ENCODE measurements at places on chromosomes 16 and 17.

DNA sequence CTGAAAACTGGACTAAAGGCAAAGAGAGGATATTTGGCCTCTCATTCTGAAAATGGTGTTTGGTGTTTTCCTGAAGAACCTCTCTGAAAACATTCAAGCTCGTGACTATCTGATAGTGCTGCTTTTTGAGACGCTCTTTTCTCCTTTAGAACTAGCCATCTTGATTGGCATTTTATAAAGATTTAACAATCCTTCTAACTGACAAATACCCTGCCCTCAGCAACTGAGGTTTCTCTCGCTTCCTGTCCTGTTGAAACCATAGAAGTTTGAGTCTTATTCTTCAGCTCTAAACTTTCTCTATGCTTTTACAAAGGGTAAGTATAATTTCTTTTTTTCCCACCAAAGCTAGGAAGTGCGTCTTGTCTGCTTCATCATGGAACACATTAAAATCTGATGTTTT is 13.3 kb downstream of the CNEP1R1 start:
- DNase-seq = no peak

GRCh38 chr16:69048328-69049120 is 56.9 kb upstream of the HAS3 start:
- no peak for DNase-seq

DNA sequence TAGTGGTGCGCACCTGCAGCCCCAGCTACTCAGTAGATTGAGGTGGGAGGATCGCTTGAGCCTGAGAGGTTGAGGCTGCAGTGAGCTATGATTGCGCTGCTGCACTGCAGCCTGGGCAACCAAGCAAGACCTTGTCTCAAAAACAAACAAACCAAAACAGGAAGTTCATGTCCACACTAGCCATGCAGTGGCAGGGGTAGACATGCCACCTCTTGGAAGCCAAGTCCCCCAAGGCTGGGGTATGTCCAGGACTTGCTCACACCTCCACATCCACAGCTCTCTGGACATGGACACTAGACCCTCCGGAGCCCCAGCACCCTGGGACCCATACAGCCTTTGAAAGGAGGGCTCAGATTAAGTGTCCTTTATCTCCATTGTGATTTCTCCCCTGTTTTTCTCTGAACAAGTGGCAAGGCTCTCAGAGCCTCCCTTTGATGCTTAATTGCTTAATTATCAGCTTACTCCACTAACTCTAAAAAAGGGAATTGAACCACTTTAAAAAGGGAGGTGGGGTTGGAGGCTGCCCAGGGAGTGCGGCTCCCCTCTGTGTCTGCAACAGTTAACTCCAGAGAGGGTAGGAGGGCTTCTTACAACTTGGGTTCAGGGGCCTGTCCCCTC is 424.6 kb upstream of the C16orf82 start:
- DNase-seq = no peak

GRCh38 chr17:81913394-81914102 is 2.3 kb upstream of the PCYT2 start:
- no peak for DNase-seq

- DNase-seq = no peak
These were observed 1.8 kb downstream of the MGRN1 start for GRCh38 chr16:4626396-4626795.

DNA sequence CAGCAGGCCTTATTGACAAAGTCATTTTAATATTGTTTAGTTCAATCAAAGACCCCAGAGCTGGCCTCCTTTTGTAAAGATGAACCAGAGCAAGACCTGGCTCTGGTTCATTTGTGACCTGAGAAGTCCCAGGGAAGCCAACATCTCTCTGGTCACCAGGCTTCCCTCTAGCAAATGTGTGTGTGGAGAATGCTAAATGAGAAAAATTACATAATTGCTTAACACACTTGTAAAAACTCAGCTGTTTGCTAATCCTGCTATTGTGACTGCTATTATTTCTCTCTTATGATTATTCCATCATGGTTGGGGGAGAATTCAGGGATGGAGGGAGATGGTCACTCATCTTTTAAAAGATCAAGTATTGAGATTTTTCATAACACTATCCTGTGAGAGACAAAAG is 94.3 kb upstream of the CLEC3A start:
- DNase-seq = no peak

GRCh38 chr16:88746506-88746905 is 38.5 kb downstream of the PIEZO1 start:
- DNase-seq = no peak

- no peak for DNase-seq
These were observed 12.9 kb downstream of the BBS2 start for GRCh38 chr16:56506941-56507340.

- DNase-seq = no peak
These were observed 20.0 kb downstream of the IST1 start for GRCh38 chr16:71915350-71915749.

- DNase-seq = peak; percentile 16
These were observed 28.7 kb upstream of the GAS7 start for GRCh38 chr17:10226930-10227695.

DNA sequence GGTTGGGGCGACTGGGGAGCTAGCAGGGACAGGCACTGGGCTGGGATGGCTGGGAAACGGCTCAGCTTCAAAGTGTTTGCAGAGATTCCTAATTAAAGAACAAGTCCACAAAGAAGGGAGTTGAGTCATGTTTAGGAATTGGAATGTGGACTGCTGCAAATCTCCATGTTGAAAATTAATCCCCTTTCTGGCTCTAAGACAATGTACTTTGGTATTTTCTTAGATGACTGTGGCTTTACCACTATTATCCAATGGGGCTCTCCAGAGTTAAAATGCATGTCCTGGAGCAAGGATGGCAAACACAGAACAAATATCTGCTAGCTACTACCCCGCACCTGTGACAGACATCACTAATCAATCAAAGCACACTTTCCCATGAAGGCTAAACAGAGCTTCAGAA is 22.2 kb upstream of the WSCD1 start:
- no peak for DNase-seq

GRCh38 chr17:59287891-59288290 is 43.6 kb upstream of the YPEL2 start:
- no peak for DNase-seq

DNA sequence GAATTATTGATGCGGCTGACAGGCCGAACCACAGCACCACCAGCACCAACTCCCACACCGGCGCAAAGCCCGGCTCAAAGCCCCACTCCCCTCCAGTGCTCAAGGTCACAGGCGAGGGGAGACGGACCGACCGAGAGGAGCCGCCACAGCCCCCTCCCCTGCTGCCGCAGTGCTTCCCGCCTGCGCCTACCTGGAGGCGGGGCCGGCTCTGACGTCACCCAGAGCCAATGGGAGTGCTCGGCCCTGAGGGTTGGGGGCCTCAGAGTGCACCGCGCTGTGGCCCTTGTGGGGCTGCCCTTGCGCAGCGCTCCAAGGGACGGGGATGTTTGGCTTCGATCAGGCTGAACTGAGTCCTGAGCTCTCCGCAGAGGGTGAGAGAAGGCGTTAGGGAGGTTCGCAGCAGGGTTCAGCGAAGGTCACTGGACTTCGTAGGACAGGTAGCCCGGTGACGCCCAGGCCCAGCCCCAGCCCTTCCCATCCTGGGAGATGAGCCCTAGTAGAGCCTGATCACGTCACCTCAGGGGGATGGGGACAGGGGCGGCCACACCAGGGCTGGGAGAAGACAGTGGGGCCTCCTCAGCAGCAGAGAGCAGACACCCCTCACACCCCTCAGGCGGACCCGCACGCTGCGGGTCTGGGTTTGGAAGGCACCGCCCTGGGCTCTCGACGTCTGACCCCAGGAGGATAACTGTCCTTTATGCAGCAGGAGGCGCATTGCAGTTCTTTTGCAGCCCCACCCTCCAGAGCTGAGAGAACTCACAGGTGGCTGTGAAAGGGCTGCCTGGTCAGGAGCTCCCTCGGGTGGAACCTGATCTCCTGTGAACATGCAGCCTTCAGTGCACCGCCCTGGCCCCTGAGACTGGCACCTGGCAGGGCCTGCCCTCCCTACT is 1.5 kb downstream of the NDRG4 start:
- DNase-seq = no peak

All from stimulated activated CD8-positive, alpha-beta memory T cell treated with anti-CD3 and anti-CD28 coated beads, Interleukin-7, amount 100 ng/mL, for 24 hours (primary cell).